Osteoblast (primary cell): ENCODE measurements at places on chromosomes 4 and X. TPM values are rescaled to one million over a fixed set of nuclear protein-coding genes. Genes with fewer than 3 reads are reported as not detected.

The MAGEA2B gene
- total RNA-seq = not detected in 2 replicates

DNA sequence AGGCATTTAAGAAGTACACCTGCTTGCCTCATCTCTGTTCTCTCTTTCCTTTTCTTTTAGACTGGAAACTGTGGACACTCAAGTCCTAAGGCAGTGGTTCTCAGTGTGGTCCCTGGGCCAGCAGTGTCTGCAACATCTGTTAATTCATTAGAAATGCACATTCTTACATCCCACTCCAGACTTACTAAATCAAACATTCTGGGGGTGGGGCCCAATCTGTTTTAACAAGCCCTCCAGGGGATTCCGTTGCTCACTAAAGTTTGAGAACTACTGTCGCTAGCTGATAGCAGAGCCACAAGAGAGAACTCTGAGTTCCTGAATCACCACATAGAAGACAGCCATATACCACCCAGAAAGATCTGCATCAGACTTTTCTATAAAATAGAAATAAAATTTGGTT lies 430.6 kb downstream of the BCOR start:
- DNase-seq = no peak

The GYPA gene
- not detected in 2 replicates for total RNA-seq

GRCh38 chr4:20544645-20545044 lies 155.6 kb upstream of the PACRGL start:
- DNase-seq = no peak

DNA sequence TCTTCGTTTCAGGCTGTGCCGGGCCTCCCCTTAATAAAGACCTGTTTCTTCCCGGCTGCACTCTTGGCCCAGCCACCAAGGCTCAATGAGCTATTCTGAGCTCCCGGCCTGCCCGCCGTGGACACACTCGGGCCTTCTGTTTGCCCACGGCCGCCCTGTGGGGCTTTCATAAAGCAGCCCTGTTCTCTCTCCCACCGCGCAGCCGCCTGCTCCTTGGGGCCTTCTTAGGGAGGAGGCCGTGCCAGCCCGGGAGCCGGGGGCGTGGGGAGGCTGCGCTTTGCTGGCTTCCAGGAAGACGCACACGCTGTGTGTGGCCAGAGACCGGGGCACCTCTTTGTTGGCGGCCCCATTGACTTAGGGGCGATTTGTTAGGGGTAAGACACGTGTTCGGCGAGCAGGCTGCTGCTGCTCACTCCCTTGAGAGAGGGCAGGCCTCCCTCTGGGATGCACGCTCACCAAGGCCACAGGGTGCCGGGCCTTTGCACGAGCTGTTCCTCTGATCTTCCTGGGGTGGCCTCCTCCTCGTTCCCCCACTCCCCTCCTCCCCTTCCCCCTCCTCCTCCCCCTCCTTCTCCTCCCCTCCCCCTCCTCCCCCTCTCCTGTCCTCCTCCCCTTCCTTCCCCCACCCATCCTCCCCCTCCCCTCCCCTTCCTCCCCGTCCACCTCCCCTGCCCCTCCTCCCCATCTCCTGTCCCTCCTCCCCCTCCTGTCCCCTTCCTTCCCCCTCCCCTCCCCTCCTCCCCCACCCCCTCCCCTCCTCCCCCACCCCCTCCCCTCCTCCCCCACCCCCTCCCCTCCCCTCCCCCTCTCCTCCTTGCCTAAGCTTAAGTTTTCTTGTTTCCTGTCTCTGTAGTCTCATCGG lies 11.3 kb downstream of the BLOC1S4 start:
- peak; percentile 95 for DNase-seq
